Hematopoietic multipotent progenitor cell (in vitro differentiated cells): ENCODE measurements at places on chromosomes 2 and 18.

- DNase-seq = no peak
These were observed 58.9 kb upstream of the NDUFV2 start for GRCh38 chr18:9043581-9043980.

DNA sequence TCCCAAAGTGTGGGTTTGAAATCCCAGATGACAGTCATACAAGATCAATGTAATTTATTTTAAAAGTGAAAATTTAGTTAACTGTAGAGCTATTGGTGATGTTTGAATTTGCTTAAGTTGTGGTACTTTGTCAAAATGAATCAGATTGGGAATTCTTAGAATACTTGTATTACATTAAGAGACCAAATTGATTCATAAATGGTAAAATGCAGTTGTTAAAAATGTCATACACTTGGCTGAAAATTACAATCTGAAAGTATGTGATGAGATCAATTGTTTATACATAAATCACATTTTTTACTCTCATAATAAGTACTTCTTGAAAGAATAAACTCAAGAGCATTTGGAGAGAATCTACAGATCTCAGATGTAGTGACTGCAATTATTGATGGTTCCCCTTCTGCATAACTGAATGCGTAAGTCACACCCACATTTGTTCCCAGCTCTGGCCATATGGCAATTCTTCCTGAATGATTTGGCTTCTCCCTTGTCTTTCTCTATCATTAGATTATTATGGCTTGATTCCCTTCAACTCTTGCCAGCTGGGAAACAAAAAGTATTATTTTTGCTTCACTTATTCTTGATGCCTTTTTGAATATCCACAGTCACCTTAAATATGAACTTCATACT, 558.5 kb downstream of the CPS1 start:
- DNase-seq = no peak

GRCh38 chr2:75560022-75560767, 544 bp downstream of the EVA1A start:
- no peak for DNase-seq

- no peak for DNase-seq
These were observed 148.5 kb downstream of the FMNL2 start for GRCh38 chr2:152483276-152484063.

DNA sequence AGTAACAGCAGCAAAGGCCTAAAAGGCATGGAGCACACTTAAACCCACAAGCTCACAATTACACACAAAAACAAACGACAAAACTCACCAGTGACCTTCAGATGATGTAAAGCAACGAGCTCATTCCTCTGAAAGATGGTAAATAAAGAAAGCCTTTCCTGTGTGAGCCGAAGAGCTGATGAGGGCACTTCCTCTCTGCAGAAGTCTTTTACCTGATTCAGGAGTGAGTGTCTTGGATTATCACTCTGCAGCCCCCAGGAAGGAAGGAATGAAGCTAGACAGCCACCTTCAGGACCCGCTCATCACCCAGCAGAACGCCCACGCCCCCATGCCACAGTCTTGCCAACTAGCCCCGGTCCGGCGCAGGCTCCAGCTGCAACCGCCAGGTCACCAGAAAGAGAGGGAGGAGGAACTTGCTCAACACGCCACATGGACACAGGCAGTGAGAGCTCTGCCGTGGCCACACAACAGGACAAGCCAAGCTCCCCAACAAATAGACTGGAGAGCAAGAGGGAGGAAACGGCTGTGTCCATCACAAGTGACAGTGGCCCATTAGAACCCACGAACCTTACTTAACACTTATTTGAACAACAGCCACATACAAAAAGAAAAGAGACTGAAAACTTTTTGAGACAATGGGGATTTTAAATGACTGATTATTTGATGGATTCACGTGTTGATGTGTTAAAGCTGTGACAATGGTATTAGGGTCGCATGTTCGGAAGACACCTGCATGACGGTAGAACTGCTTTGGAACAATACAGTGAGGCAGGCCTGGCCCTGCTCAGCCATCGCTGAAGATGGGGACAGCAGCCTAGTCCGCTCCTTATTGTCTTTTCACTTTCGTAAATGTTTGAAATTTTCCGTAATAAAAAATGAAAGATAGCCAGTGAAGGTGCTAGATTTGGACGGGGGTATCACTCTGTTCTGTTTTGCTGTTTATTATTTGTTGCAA, 127.3 kb downstream of the HDAC4 start:
- no peak for DNase-seq

- DNase-seq = no peak
These were observed 115.9 kb downstream of the AGAP1 start for GRCh38 chr2:235609746-235610145.

- DNase-seq = no peak
These were observed 5.0 kb upstream of the MEIS1 start for GRCh38 chr2:66429693-66430504.

DNA sequence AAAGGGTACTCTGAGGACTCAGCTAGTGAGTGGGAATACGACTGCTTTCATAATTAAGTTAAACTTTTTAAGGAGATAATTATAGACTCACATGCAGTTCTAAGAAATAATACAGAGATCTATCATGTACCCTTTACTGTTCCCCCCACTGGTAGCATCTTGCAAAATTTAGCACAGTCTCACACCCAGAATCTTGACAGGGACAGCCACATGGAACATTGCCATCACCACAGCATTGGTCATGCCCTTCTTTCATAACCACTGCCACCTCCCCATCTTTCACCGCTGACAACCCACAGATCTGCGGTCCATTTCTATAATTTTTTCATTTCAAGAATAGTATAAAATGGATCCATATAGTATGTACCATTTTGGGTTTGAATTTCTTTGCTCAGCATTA, 37.8 kb downstream of the ARHGEF4 start:
- no peak for DNase-seq

DNA sequence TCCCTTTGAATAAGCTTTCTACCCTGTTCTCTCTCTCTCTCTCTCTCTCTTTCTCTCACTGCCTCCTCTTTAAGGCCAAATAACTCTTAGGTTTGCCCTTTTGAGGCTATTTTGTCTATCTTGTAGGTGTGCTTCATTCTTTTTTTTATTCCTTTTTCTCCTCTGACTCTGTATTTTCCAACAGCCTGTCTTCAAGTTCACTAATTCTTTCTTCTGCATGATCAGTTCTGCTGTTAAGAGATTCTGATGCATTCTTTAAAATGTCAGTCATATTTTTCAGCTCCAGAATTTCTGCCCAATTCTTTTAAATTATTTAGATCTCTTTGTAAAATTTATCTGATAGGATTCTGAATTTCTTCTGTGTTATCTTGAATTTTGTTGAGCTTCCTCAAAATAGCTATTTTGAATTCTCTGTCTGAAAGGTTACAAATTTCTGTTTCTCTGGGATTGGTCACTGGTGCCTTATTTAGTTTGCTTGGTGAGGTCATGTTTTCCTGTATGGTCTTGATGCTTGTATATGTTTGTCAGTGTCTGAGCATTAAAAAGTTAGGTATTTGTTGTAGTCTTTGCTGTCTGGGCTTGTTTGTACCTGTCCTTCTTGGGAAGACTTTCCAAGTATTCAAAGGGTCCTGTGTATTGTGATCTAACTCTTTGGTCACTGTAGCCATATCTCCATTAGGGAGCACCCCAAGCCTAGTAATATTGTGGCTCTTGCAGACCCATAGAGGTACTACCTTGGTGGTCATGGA, 35.4 kb upstream of the DYNC1I2 start:
- DNase-seq = no peak

DNA sequence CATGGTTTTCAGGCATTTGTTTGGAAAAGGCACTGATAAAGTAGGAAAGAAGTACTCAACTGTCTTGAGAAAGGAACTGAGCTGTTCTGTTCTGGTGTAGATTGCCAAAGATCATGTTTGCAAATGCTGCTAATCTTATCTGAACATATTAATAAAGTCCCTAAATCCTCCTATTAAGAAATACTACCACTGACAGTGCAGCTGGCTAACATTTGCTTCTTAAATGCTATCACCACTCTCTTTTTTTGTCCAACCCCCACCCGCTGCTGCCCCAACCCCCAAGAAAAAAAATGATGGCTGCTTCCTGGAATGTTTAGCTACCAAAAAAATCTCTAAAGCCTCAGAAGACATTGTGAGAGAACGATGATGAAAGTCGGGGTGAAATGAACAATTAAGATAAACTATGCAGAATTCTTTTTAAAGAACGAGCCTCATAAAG, 130.7 kb downstream of the CCBE1 start:
- DNase-seq = no peak

DNA sequence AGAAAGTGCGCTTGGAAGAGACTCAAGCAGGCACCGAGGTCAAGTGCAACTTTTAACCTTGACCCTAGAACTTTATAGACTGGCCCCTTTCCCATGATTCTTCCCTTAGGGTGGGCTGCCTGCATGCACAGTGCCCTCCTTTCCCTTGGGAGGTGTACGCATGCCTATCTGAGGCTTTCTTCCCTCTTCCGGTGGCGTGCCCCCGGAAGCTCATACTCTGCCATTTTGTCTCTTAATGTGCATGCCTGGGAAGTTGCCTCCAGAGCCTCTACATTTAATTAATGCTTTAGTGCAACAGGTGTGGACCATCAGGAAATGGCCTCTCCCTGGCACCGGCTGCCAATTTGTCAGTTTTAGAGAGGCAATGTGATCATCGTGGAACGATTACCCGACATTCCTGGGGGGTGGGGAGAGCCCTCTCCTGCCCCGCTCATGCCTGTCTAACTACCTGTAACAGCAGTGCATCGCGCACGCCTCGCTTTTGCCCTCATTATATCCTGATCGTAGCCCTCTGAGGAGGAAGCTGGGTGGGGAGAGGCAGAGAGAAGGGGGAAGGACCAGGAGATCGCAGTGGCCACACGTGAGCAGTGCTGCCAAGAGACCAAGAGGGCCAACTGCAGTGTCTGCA, 194.8 kb downstream of the TFCP2L1 start:
- DNase-seq = no peak

- DNase-seq = no peak
These were observed 29.3 kb downstream of the HAUS1 start for GRCh38 chr18:46133534-46133933.

- no peak for DNase-seq
These were observed 80.9 kb downstream of the SH3RF3 start for GRCh38 chr2:109209941-109210340.

DNA sequence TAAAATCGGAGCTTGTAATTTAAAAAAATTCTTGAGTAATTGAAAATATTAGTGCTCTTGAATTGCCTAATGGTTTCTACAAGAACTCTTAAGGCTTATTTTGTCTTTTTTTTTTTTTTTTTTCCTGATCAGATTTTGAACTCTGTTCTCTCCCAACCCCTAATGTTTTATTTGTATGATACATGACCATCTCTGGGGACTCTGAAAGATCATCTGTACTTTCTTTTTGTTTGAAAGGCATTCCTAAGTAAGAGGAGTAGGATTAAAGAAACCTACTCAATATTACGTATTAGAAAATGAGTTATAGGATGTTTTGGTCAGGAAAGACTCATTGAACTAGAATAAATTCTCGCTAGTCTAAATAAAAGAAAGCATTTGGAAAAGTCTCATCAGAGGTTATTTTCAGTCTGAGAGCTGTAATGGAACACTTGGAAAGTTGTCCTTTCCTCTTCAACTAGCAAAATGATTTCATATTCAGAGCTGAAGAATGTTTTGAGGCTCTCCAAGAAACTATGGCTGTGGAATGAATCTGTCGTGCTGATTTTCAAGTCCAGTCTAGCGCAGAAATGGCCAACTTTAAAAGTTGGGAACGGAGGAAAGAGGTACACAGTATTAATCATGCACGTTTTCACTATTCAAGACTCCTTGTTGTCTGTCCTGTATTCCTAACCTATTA, 182.7 kb downstream of the PRPF40A start:
- no peak for DNase-seq

- no peak for DNase-seq
These were observed 530.4 kb upstream of the KLHL29 start for GRCh38 chr2:22854588-22854987.

DNA sequence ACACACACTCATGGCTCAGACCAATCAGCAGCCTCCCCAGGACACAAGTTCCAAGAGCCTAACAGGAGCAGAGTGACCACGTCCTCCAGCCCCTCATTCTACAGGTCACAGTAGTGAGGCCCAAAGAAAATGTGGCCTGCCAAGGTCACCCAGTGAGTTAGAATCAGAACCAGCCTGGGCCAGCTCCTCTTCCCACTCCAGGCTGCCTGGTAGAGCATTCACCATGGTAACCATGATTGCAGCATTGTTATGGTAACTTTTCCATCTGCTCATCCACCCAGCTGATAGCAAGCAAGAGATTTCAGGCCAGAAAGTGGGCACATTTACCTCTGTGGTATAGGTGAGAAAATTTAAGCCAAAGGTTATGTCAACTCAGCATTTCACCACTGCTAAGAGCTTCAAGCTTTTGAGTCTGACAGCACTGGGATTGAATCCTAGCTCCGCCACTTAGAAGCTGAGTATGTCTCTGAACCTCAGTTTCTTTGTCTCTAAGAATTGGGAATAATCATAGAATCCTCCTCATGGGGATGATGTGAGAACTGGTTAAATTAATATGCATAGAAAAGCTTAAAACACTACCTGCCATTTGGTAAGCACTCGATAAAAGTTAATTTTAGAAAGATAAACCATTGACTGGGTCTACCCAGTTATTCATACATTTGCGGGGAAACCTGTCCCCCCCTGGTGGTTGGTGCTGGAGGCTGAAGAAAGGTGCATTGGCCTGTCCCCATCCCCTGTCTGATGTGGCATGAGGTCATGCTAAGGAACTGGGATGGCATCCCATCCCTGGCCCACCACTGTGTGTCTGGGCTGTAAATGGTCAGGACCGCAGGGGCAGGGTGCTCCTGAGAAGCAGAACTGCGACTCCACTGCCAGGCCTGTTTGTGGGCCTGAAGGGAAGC, 181.5 kb downstream of the KLHL29 start:
- no peak for DNase-seq

GRCh38 chr18:39238981-39239660, 1673.5 kb upstream of the CELF4 start:
- no peak for DNase-seq

GRCh38 chr2:172095146-172095904, 7.4 kb downstream of the DLX2 start:
- no peak for DNase-seq

GRCh38 chr2:101763496-101764333, 66.2 kb downstream of the MAP4K4 start:
- DNase-seq = no peak

DNA sequence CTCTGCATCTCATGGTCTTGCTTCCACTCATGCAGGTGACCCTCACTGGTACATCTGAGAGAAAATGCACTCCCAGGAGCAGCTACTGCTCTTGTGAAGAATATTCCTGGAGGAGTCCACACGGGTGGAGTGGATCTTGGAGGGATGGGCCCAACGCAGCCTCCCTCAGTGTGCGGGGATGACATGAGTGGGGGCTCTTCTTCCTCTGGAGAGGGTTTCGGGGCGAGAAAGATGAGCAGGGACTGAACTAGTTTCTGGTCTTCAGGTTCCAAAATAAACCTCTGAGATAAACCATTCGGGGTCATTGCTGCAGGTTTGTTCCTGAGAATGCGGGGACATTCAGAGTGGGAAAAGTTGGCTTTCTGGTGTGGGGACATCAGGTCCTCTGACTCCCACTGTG, 39.1 kb downstream of the COPS8 start:
- no peak for DNase-seq

DNA sequence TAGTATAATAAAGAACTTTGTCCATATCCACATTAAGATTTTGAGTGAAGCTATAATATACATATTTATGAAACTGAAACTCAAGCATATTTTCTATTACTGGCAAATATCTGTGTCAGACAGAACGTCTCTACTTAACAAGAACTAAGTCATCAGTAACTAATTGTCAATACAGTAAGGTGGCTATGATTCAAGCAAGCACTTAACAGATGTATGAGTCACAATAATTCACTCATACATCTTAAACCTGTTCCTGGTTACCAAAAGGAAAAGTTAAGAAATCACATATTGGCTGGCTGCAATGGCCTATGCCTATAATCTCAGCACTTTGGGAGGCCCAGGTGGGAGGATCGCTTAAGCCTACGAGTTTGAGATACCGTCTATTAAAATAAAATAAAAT, 96.0 kb downstream of the SOS1 start:
- DNase-seq = no peak

- DNase-seq = no peak
These were observed 491.2 kb upstream of the HS6ST1 start for GRCh38 chr2:128809880-128810279.
